ENCODE measurements at places on chromosomes 2 and 18.

DNA sequence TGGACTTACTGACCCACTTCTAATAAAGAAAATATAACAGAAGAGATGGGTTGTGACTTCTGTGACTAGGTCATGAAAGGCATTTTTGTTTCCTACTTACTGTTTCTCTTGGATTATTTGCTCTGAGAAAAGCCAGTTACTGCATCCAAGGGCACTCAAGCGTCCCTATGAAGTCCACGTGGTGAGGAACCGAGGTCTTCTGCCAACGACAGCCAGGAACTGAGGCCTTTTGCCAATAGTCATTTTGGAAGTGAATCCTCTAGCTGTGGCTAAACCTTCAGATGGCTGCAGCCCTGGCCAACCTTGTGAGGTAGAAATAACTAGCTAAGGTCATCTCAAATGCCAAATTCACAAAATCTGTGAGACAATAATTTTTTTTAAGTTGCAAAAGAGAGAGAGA, 449.8 kb upstream of the RGPD4 start:
- no peak for DNase-seq

DNA sequence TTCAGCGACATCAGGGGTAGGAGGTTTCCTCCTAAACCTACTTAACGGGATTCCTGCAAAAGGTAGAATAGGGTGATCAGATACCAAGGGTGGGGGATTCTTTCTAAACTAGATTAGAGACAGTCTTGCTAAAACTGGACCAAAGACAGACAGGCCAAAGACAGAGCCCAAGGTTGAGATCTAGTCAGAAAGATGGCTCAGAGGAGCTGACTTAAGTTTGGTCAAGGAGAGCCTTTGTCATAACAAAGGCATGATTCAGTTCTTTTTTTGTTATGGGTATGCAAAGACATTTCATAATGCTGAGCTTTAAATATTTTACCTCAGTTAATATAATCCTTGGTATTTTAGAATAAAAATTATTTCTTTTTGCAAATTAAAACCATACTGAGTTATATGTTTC, 17.8 kb upstream of the GPR75 start:
- DNase-seq, result no peak

GRCh38 chr2:209460151-209460761, 36.4 kb downstream of the MAP2 start:
- DNase-seq, result no peak

- no peak for DNase-seq
Measured at GRCh38 chr2:128589681-128590080, 271.0 kb upstream of the HS6ST1 start.

Data from activated B cell treated with CpG ODN at 0.5 μM for 24 hours (primary cell).